Stimulated activated CD8-positive, alpha-beta memory T cell treated with anti-CD3 and anti-CD28 coated beads, Interleukin-12 subunit alpha, Interleukin-12 subunit beta, amount 100 ng/mL, for 1 hour (primary cell): ENCODE measurements at places on chromosomes 4 and X.

DNA sequence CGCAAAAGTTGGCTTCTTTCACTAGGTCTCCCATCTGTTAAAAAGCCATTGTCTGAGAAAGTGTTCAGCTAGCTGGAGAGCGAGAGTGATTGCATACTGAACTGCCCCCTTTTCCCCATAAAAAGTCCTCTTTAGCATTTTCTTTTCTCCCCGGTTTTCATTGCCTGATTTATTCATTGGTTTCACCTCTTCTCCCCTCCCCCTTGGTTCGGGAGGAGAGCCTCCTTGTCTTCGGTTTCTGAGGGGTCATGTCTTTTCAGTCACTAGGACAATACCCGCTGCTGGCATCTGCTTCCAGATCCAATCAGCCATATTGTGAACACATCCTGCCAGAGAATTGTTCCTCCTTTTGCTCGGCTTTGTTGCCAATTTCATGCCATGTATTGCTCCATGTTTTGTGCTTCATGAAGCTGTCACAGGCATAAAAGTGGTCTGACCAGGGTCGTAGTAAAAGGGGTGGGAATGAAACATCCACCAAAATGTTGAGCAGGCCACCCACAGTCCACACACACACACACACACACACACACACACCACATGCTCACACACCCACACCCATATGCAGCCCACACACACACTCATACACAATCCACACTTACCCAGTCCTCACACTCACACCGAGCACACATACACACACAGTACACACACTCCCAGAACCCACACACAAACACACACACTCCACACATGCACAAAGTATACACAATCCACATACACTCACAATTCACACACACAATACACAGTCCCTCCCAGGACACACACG is 136.0 kb downstream of the NKX6-1 start:
- no peak for DNase-seq

DNA sequence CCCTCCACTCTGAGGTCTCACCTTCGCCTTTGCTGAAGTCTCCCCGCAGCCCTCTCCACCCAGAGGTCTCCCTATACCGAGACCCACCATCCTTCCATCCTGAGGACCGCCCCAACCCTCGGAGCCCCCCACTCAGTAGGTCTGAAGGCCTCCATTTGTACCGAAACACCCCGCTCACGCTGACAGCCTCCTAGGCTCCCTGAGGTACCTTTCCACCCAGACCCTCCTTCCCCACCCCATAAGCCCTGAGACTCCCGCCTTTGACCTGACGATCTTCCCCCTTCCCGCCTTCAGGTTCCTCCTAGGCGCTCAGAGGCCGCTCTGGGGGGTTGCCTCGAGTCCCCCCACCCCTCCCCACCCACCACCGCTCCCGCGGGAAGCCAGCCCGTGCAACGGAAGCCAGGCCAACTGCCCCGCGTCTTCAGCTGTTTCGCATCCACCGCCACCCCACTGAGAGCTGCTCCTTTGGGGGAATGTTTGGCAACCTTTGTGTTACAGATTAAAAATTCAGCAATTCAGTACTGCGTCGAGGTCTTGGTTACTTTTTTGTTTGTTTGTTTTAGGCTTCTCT is 5.0 kb downstream of the SOD3 start:
- DNase-seq = no peak

GRCh38 chrX:63658920-63659319 is 126.1 kb downstream of the ARHGEF9 start:
- no peak for DNase-seq

DNA sequence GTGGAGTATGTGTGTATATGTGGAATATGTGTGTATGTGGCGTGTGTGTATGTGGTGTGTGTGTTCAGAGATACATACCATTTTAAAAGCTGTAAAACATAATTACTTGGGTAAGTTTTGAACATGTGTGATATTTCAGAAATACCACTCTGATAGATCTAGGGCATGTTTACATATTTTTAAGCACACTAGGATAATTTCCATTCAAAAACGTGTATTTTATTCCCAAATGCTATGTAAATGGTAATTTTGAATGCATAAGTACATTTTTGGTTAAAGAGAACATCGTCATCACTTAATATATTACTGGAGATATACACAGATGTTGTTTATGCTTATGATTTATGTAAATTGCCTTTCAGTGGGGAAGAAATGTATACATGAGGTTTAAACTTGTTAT is 34.7 kb upstream of the SHISA3 start:
- DNase-seq = no peak

DNA sequence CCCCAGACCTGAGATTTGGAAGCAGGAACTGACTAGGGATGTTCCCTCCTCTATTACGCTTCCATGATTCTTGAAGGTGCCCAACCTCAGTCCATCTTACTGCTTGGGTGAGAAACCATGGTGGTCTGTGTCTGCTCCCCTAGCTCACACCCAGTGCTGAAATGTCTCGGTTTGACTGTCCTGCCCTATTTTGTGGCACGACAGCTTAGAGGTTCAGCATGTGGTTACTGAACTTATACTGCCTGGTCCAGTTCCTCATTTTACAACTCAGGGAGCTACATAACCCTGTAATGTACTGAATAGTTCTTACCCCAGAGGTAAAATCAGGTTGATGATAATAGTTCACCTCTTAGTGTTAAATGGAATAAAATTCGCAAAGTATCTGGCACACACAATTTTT is 203.1 kb downstream of the RBM46 start:
- DNase-seq = no peak

GRCh38 chr4:25420931-25421330 is 43.9 kb downstream of the ANAPC4 start:
- no peak for DNase-seq

DNA sequence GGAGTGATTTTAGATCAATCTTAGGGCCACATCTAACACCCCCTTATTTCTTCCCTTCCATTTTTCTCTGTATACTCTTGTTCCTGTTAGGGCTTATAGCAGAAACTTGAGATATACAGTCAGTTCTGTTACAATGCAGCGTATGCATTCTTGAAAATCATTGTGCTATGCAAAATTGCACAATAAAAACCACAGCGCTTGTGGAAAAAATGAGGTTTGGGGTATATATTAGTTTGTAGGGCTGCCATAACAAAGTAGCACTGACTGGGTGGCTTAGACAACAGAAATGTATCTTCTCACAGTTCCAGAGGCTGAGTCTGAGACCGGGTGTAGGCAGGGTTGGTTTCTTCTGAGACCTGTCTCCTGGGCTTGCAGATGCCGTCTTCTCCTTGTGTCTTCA is 59.0 kb downstream of the WWC2 start:
- no peak for DNase-seq

DNA sequence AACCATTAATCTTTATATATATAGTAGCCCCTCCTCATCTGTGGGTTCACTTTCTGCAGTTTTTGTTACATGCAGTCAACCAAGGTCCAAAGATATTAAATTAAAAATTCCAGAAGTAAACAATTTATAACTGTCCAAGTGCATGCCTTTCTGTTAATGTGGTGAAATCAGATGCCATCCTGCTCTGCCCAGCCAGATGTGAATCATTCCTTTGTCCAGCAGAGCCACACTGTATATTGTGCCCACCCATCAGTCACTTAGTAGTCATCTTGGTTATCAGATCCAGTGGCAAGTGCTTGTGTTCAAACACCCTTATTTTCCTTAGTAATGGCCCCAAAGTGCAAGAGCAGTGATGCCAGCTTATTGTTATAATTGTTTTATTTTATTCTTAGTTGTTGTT is 17.2 kb upstream of the PRDM5 start:
- no peak for DNase-seq

- no peak for DNase-seq
These were observed 244.1 kb downstream of the RAB28 start for GRCh38 chr4:13240066-13240465.

DNA sequence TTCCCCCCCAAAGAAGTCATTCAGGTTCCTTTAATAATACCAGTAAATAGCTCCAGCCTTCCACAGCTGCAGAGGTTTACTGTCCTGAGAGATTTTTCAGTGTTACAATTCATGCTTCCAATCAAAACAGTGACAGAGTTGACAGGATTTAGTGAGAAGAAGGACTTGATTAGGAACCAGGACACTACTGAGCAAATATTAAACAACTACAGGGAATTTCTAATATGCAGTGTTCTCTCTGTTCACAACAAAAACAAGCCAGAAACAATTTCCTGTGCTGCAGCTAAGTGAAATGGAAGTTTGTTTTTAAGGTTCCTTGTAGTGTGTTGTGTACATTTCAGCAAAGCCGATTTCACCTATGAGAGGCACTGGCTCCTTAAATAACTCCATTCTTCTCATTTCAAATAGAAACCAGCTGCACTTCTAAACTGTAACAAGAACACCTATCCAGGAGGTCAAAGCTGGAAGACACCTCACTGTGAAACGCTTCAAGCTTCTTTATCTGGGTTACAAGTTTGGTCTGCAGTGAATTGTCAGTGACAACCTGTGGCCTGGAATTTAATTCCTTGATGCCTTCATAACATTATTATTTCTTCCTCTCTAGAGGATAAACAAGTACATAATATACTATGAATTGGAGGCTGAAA is 149.3 kb downstream of the RASL11B start:
- DNase-seq = no peak

DNA sequence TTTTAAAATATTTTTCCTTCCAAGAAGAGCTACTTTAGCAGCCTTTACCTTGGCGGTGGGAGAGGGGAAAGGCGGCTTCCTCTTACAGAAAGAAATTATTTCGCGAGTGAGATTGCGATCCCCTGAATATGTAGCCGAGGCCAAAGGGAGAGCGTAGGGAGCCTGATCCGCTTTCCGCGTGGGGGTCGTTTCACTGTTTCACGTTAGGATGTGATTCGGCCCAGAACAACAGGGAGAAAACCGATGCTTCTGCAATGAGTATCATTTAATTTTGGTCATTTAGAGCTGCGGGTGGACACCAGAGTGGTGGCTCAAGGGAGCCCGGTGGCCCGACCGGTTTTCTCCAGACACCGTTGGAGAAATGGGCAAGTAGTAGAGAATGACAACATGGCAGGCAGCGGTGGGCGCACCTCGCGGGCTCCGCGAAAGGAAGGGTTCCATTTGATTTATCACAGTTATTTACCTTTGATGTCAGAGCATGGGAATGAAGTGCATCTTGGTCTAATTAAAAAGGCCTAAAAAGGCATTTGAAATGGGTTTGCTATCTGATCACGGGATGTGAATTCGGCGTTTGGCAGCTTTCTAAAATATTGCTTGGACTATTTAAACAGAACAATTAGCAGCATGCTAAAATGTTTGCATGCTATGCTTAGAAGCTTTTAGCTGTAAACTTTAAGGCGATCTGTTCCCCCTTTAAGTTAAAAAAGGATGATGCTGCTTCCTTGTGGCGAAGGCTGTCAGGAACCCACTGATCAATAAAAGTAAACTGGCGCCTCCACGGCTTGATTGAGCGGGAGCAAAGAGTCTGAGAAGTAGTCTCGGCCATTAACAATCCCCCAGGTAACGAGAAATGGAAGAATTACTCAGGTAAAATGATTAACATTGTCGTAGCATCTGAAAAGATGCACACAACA is 2.0 kb upstream of the PCDH19 start:
- DNase-seq = no peak

DNA sequence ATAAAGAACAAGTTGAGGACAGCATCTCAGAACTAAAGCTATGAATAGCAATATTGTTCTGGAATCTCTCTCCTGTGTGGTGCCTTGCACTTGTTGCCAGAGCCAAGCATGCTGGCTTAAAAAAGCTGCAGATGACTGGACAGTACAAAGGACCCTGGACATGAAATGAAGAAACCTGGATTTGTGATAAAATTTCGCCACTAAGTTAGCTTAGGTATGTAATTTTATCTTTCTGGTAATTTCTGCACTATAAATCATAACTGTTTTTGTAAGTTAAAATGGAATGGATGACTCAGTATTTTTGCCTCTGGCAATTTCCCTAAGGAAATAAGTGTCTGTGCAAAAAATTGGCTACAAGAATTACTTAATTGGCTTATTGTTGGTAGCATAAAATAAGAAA is 317.2 kb downstream of the CAMK2D start:
- no peak for DNase-seq

- no peak for DNase-seq
These were observed 29.9 kb downstream of the CLRN2 start for GRCh38 chr4:17544831-17545234.

DNA sequence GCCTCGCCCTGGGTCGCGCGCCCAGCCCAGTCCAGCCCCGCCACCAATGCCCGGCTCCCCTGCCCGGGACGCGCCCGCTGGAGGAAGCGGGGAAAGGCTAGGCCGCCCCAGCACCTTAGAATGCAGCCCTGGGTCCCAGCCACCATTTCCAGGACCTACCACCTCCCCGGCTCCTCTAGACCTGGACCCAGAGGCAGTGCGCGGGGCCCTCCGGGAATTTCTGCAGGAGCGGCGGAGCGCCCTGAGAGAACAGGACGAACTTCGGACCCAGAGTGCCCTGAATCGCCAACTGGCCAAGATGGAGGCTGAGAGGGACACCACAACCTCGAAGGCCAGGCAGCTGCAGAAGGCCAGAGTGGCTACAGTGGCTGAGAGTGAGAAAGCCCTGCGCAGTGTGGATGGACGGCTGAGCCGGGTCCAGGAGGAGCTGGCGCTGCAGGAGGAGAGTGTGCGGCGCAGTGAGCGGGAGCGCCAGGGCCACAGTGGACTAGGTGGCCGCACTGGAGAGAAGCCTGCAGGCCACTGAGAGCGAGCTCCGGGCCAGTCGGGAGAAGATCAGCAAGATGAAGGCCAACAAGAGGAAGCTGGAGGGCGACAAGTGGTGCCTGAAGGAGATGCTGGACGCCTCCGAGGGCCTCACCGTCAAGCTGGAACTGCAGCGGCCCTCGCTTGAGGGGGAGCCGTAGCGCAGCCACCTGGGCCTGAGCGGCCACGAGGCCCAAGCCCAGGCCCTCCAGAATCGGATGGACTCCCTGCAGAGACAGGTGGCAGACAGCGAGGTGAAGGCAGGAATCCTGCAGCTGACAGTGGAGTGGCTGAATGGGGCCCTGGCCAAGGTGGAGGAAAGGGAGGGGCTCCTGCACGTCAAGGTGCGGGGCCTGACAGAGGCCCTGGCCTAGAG is 15.5 kb downstream of the SMIM10L2A start:
- no peak for DNase-seq

- DNase-seq = peak; percentile 30
These were observed at the start of gene MID1IP1 for GRCh38 chrX:38800981-38801845. TSS of gene MID1IP1 (plus strand) at chrX:38801459. CDS start at chrX:38804947, 3,488 bp downstream.

- DNase-seq = no peak
These were observed 221.5 kb downstream of the PCDH18 start for GRCh38 chr4:137310593-137311490.

GRCh38 chr4:114509340-114509739 is 89.3 kb upstream of the UGT8 start:
- no peak for DNase-seq

DNA sequence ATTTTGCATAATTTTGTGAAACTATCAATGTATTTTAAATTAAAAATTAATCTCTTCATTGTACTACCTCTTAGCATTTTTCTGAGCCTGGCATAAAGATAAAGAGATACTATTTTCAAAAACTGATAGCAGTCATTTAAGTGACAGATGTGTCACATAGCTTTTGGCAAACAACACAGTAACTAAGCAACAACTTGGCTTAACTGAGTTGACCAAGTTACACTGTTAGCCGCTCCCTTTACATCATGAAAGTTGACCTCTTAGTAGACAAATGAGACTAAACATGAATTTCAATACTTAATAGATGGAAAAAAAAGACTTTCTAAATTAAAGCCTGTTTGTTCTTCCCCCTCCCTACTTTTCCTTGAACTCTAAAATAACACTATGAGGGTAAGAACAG is 62.0 kb downstream of the ATP8A1 start:
- no peak for DNase-seq
